Mammary epithelial cell (primary cell): ENCODE measurements at places on chromosomes 11 and 22.
A peak's percentile ranks its signal among the peaks of the same experiment; 100 is the strongest.

GRCh38 chr22:29251981-29252911 is 15.5 kb downstream of the RHBDD3 start:
- DNase-seq, result no peak

- no peak for DNase-seq
Measured at GRCh38 chr11:65634905-65635731, 2.8 kb upstream of the SIPA1 start.

GRCh38 chr22:49413146-49413545 is 414.5 kb downstream of the BRD1 start:
- no peak for DNase-seq

- DNase-seq, result peak; percentile 10
Measured at GRCh38 chr11:13013054-13013488, 4.0 kb downstream of the RASSF10 start.

DNA sequence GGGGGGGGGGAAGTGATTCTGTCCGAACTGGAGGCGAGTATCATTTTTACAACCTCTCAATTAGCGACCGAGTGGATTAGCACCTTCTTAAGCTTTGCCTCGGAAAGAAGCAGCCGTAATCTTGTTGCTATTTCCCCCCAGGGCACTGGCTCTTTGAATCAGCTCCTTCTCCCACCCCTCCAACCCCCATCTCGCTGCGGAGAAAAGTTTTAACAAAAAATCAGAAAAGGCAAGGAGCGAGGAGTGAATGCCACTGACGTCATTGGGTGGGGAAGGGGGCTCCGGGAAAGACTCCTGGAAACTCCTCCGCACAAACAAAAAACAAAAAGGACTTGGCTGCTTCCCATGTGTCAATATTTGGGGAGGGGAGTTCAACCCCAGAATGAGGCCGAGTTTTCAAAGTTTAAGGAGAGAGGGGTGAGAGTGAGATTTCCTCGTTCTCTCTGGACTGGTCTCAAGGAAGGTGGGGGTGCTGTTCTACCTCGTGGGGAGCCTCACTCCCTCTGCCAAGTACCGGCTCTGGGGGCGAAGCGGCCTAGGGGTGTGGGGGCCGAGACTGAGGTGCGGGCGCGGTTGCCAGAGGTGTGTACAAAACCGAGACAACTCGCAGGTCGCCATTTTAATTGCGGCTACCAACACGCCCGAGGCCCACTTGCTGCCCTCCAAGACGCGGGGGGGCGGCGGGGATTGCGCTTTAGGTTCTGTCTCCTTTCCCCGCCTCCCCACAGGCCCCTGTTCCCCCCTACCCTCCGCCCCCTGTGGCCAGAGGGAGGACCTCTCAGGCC is 2.5 kb upstream of the PAX6 start:
- DNase-seq, result no peak

- DNase-seq, result no peak
Measured at GRCh38 chr11:79264284-79264683, 176.5 kb downstream of the TENM4 start.

GRCh38 chr11:69122630-69123431 is 32.9 kb upstream of the SMIM38 start:
- DNase-seq, result peak; percentile 85

GRCh38 chr11:115455613-115456012 is 48.6 kb downstream of the CADM1 start:
- no peak for DNase-seq

- DNase-seq, result no peak
Measured at GRCh38 chr22:30822216-30823014, 127.7 kb downstream of the OSBP2 start.

DNA sequence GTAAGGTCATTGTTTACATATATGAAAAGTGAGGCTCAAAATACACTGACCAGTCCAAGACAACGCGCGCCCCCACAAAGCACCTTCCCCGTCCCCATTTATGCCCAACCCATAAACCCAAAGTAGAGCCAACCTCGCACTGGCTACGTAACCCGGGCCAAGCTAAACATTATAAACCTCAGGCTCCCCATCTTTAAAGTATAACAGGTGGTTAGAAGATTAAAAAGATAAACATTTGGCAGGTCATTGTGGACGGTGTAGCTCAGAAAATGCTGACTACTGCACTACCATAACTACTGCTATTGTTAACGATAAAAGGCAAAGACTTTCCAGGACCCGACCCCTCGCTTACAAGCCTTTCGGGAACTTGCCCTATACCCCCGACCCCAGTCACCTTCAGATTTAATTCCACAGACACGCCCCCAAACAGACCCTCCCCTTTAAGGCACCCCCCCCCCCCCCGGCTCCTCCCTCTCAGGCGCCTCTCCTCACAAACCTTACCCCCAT is 470 bp downstream of the NUMA1 start:
- DNase-seq, result peak; percentile 24
